ENCODE measurements at places on chromosomes 1 and 21.

DNA sequence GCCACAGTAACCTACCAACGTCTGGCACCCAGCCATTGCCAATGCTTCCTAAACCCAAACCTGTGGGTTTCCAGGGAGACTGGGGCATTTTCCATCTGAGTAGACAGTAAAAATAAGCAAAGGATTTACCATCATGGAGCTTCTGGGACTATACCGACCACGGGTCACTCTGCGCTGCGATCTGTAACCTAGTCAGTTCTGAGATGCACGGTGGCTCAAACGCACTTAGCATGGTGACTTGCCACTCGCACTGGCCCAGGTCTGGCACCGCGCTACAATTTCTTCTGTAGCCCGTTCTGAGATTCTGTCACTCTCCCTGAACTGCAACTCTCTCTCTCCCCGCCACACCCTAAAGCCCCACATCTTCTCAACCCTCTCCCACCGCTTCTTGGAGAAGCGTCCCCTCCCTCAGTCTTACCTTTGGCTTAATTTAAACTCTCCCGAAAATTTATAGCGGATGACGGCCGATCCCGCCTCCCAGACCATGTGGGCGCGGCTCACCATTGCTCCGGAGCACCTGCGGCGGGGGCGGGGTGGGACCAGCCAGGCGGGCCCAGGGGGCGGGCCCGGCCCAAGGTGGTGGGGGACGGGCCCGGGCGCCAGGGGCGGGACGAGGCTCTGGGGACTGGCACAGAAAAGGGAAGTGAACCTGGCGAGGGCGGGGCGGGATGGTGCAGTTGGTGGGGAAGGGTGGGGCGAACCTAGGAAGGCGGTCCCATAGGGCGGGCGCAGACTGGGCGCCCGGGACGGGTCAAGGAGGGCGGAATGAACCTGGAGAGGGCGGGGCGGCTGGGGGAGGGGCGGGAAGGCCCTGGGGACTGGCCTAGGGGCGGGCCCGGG lies 493 bp upstream of the MAP3K21 start:
- no peak for DNase-seq

GRCh38 chr1:31694964-31695313 lies 8.9 kb downstream of the COL16A1 start:
- no peak for DNase-seq

DNA sequence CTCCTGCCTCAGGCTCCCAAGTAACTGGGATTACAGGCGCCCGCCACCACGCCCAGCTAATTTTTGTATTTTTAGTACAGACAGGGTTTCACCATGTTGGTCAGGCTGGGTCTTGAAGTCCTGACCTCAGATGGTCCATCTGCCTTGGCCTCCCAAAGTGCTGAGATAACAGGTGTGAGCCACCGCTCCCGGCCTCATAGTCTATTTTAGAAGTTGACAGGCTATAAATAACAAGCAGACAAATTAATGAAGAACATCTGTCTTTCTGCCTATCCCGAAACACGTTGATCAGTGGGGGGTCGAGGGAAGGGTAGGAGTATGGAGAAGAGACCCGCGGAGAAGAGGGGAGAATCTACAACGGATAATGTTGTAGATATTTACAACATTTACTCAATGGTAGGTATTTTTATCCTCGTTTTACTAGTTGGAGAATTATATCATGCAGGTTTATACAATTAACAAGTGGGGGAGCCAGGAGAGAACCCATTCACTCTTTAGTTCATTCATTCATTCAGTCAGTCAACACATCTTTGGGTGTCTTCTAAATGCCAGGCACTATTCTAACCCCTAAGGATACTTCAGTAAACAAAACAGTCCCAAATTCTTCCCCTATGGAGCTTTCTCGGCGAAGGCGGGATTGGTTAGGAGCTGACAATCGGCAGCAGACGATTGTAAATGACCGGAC lies 497 bp upstream of the IFNAR2 start:
- no peak for DNase-seq

DNA sequence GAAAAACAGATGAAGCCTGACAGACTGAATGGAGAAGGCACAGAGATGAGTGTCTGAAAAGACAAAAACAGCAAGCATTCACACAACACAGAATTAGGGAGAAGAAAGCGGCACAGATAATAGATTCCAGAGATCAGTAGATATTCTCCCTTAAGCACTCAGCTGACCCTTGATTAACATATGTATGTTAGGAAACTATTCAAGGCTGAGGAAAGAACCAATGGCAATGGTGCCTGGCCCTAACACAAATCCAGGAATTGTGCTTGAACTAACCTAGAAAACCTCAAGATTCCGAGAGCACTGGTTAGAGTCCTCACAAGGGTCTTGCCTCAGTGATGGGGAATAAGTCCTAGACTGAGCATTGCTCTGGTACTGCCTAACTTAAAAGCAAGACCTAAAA lies 30.9 kb downstream of the KCNT2 start:
- DNase-seq, result no peak

GRCh38 chr1:23824711-23825075 lies 536 bp downstream of the HMGCL start:
- no peak for DNase-seq

All from fibroblast of mammary gland (primary cell).